ENCODE measurements at places on chromosomes 1 and 21.

- H3K27me3 ChIP-seq = no peaks in the 10 kb centered on the region
- H3K4me1 ChIP-seq = peaks cover 13% of the 10 kb centered on the region
- H3K27ac ChIP-seq = no peak overlapping the region
- no peaks in the 10 kb centered on the region for H3K36me3 ChIP-seq
- H3K4me3 ChIP-seq = no peak overlapping the region
- peak; percentile 53 for DNase-seq
These were observed 14.3 kb upstream of the LPAR3 start for GRCh38 chr1:84907095-84907827.

DNA sequence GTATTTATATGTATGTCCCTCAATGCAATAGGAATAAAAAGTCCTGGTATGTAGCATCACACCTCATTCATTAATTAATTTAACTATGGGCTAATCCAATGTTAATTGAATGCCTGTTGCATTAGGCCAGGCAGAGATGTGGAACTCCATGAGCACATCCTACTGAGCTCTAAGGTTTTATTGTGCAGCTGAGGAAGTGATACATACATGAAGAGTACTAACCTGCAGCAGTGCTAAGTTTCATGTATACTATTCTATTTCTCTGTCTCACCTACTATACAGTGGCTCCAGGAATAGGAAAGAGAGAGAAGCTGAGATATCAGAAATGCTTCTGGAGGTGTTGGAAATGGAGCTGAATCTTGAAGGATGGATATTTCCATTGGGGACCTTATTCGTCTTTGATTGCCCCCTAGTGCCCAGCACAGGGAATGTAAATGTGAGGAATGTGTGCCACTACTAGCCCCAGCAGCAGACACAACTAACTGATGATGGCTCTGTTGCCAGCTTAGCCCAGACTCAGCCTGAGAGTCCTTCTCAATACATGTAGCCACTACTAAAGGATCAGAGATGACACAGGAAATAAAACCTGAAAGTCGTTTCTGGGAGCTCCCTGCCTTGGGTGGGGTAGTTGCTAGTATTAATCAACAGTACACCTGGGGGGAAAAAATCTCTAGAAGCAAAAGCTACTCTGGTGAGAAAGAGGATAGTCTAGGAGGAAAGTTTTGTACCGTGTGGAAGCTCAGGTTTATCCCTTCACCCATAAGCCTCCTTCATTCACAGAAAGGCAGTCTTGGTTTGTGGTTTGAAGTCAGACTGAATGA is 173.3 kb upstream of the FOXD3 start:
- DNase-seq = peak; percentile 85
- no peak overlapping the region for H3K4me3 ChIP-seq
- no peak overlapping the region for H3K27ac ChIP-seq
- H3K36me3 ChIP-seq = no peaks in the 10 kb centered on the region
- no peaks in the 10 kb centered on the region for H3K27me3 ChIP-seq
- peaks cover 3% of the 10 kb centered on the region for H3K4me1 ChIP-seq

GRCh38 chr21:44478124-44478800 is 23.0 kb downstream of the LRRC3 start:
- H3K4me3 ChIP-seq = no peak overlapping the region
- no peak overlapping the region for H3K27ac ChIP-seq
- DNase-seq = no peak
- no peaks in the 10 kb centered on the region for H3K4me1 ChIP-seq
- H3K27me3 ChIP-seq = no peaks in the 10 kb centered on the region

GRCh38 chr1:6414443-6414844 is 5.3 kb downstream of the HES2 start:
- peak; percentile 96 for DNase-seq
- H3K27ac ChIP-seq = peak overlapping the region; percentile 67
- no peaks in the 10 kb centered on the region for H3K36me3 ChIP-seq
- peaks cover 11% of the 10 kb centered on the region for H3K4me1 ChIP-seq

DNA sequence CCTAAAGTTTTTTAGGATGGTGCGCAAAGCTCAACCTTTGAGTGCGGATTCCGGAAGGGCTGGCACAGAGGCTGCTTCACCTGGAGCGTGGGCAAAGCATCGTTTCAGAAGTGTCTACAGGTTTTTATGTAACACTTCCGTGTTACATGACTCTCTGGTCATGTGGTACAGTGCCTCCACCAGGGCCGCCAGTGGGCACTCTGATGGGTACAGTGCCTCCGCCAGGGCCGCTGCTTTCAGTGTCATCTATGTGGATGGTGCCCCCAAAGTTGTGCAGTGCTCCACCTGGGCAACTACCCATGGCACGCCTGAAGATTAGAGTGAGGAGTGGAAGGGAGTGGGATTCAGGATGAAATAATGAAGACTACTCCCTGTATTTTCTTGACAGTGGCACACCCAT is 101.4 kb upstream of the C1orf174 start:
- H3K4me1 ChIP-seq = no peaks in the 10 kb centered on the region
- no peaks in the 10 kb centered on the region for H3K36me3 ChIP-seq
- no peak overlapping the region for H3K27ac ChIP-seq

DNA sequence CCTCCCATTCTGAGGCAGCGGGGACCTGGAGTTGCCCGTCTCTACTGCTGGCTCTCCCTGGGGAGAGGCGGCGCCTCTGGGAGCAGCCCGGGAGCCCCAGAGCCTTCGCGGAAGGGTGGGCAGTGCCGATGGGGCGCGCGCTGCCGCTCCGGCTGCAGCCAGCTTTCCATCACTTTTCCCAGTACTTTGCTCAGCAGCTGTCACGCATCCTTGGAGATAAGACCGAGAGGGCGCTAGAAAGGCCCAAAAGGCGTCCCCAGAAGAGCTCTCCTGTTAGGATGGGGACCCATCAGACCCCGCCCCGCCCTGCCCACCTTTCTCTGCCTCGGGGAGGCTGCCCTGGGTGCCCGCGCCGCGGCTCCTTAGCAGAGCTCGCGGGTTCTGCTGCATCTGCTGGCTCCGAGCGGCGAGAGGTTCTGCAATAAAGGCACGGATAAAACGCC is 534 bp downstream of the KCNH1 start:
- H3K27ac ChIP-seq = no peak overlapping the region
- DNase-seq = peak; percentile 62
- H3K4me3 ChIP-seq = peak overlapping the region; percentile 72
- peaks cover 32% of the 10 kb centered on the region for H3K27me3 ChIP-seq
- no peaks in the 10 kb centered on the region for H3K36me3 ChIP-seq

DNA sequence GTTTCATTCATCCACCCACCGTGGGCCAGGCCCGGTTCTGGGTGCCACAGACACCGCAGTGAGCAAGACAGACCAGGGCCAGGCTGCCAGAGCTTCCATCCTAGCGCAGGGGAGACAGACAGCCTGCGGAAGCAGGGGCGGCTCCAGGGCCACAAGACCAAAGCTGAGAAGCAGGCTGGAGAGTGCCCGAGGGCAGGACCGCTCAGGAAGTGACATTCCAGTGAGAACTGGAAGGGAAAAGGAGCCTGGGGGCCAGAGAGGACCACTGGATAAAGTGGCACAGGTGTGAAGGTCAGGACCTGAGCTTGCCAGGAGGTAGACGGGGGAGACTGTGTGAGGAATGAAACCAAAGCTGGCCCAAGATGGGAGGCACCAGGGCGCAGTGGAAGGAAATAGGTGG is 59.5 kb upstream of the EFHD2 start:
- H3K4me1 ChIP-seq = no peaks in the 10 kb centered on the region
- H3K4me3 ChIP-seq = no peak overlapping the region
- no peak for DNase-seq

GRCh38 chr1:117657031-117657430 is 51.2 kb downstream of the TENT5C start:
- no peaks in the 10 kb centered on the region for H3K4me1 ChIP-seq
- H3K36me3 ChIP-seq = no peaks in the 10 kb centered on the region
- no peaks in the 10 kb centered on the region for H3K27me3 ChIP-seq
- DNase-seq = no peak

- no peaks in the 10 kb centered on the region for H3K36me3 ChIP-seq
- no peak overlapping the region for H3K4me3 ChIP-seq
- no peak for DNase-seq
- H3K27ac ChIP-seq = no peak overlapping the region
These were observed 97.2 kb upstream of the IGSF21 start for GRCh38 chr1:18010408-18010807.

- H3K4me3 ChIP-seq = no peak overlapping the region
- H3K27me3 ChIP-seq = no peaks in the 10 kb centered on the region
- H3K4me1 ChIP-seq = peaks cover 7% of the 10 kb centered on the region
- DNase-seq = no peak
- no peak overlapping the region for H3K27ac ChIP-seq
- no peaks in the 10 kb centered on the region for H3K36me3 ChIP-seq
These were observed 36.8 kb downstream of the CASZ1 start for GRCh38 chr1:10759413-10760200.

DNA sequence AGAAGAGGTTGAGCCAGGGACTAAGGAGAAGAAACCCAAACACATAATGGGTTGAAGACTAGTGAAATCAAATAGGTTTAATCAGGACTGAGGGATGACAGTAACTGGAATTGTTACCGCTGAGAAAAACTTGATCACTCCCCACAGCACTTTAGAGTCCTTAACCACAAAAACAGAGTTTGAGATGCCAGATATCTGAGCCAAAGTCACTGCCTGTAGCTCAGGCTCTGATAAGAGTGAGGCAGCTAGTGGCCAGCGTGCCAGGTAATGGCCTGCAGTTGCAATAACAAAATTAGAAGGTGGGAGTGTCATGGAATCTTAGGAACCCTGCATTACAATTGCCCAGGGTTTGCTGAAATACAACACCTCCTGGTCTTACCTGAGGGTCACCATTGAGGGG is 48.0 kb downstream of the PRKAB2 start:
- H3K4me1 ChIP-seq = peaks cover 6% of the 10 kb centered on the region
- H3K27me3 ChIP-seq = no peaks in the 10 kb centered on the region
- DNase-seq = peak; percentile 49
- H3K4me3 ChIP-seq = no peak overlapping the region
- H3K36me3 ChIP-seq = no peaks in the 10 kb centered on the region

GRCh38 chr1:24639881-24640280 is 3.2 kb upstream of the SRRM1 start:
- no peak for DNase-seq
- no peaks in the 10 kb centered on the region for H3K36me3 ChIP-seq

DNA sequence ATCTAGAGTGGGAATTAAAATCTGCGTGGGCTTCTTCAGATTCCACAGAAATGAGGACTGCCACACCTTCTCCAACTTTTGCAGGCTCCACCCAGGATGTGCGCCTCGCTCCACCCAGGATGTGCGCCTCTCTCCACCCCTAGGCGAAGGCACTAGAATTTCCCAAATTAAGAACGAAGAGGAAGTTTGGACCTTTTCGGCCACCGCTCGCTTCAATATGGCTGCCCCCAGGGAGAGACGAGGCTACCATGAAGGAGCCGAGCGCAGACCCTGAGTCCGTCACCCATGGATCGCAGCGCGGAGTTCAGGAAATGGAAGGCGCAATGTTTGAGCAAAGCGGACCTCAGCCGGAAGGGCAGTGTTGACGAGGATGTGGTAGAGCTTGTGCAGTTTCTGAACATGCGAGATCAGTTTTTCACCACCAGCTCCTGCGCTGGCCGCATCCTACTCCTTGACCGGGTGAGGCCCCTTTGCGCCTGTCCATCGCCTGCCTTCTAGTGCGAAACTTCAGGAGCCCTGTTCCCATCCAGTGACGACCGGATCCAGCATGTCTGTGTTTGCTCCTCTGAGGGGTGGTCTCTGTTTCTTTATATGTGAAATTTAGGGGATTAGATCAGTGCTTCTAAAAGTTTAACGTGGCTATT is at the start of the genes CRYZ and TYW3:
Gene CRYZ (minus strand): TSS at position 91 of the 644 bp plus-strand sequence. CDS start 8,229 bp downstream, outside the sequence.
Gene TYW3 (plus strand): TSS at position 193 of the 644 bp plus-strand sequence. CDS start 93 bp downstream, at position 286.
- peaks cover 23% of the 10 kb centered on the region for H3K4me1 ChIP-seq
- H3K4me3 ChIP-seq = peak within 1 kb of the TSS; percentile 59
- peaks cover 8% of the 10 kb centered on the region for H3K36me3 ChIP-seq
- DNase-seq = peak; percentile 92

DNA sequence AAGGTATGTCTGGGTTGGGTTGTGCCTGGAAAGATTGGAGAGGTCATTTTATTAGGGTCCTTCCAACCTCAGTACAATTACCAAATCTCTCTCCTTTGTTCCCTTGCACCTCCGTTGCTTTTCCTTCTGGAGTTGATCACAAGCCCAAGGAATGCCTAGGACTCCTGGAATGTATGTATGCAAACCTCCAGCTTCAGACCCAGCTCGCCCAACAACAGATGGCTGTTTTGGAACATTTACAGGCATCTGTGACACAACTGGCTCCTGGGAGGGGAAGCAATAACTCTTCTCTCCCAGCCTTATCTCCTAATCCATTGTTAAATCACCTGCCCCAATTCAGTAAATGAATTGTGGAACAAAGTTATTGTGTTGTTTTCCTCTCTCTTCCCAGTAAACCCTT is 8.3 kb downstream of the TSACC start:
- peak; percentile 56 for DNase-seq
- no peaks in the 10 kb centered on the region for H3K4me1 ChIP-seq
- H3K4me3 ChIP-seq = no peak overlapping the region
- H3K27me3 ChIP-seq = no peaks in the 10 kb centered on the region

GRCh38 chr1:182615468-182616129 is 11.4 kb upstream of the RGS16 start:
- peak overlapping the region; percentile 73 for H3K27ac ChIP-seq
- peaks cover 76% of the 10 kb centered on the region for H3K4me1 ChIP-seq
- peak overlapping the region; percentile 70 for H3K4me3 ChIP-seq

GRCh38 chr1:230010603-230011332 is 56.3 kb upstream of the GALNT2 start:
- H3K27ac ChIP-seq = no peak overlapping the region
- H3K4me1 ChIP-seq = no peaks in the 10 kb centered on the region
- no peak for DNase-seq
- H3K4me3 ChIP-seq = no peak overlapping the region
- no peaks in the 10 kb centered on the region for H3K36me3 ChIP-seq

- DNase-seq = peak; percentile 75
- H3K4me3 ChIP-seq = peak overlapping the region; percentile 52
- H3K4me1 ChIP-seq = peaks cover 46% of the 10 kb centered on the region
- H3K36me3 ChIP-seq = no peaks in the 10 kb centered on the region
- peak overlapping the region; percentile 77 for H3K27ac ChIP-seq
These were observed 129.4 kb downstream of the MRPS6 start for GRCh38 chr21:34202553-34203372.

- H3K27me3 ChIP-seq = no peaks in the 10 kb centered on the region
- H3K36me3 ChIP-seq = no peaks in the 10 kb centered on the region
These were observed 39.6 kb upstream of the TBX15 start for GRCh38 chr1:119027759-119028158.

DNA sequence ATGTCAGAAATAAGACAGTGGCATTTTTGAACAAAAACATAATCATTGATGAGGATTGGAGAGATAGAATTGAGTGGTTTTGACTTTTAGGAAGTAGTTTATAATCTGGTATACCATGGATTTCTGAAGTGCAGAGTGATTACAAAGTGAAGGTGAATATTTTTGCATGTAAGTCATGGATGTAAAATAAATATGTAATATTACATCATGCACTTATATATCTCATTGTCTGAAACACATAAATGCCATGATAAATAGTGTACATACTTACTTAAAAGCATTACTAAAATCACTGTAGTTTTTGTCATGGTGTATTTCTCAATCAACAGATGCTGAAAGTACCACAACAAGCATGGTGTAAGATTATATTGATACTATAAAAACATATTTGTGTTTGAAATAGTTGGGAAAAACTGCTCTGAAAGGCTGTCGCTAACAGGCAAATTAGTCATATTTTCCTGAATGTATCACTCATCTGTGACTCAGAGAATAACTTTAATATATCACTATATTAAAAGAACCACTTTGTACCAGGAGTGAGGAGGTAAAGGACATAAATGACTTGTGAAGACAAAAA is 24.8 kb upstream of the RGS18 start:
- no peak overlapping the region for H3K27ac ChIP-seq
- no peaks in the 10 kb centered on the region for H3K27me3 ChIP-seq
- DNase-seq = no peak
- no peaks in the 10 kb centered on the region for H3K4me1 ChIP-seq
- H3K36me3 ChIP-seq = no peaks in the 10 kb centered on the region
- H3K4me3 ChIP-seq = no peak overlapping the region

Measured in GM23338 (cell line).